ENCODE measurements at places on chromosomes 13 and 19. TPM values are rescaled to one million over a fixed set of nuclear protein-coding genes. Genes with fewer than 3 reads are reported as not detected.

DNA sequence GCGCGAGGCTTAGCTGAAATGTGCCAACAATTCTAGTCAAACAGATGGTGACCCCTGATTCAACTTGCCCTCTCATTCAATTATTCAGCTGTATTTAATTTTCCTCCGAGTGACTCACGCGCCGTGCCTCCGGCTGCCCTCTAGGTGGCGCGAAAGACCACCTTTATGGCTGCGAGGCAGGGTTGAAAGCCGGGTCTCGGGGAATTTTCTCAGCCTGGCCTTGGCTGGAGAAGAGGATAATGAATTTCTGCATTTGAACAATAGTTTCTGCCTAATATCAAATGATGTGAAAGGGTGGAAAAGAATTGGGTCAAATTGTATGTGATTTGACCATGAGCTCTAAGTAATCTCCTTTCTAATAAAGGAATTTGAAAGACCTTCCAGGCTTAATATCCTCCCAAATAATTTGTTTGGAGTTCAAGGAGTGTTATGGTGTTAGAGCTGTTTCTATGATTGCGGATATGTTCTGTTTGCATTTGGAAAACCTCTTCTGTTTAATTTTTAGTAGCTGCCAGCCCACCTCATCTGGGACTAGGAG lies 310.9 kb downstream of the ZNF536 start:
- no peak overlapping the region for H3K27ac ChIP-seq
- H3K4me3 ChIP-seq, result no peak overlapping the region
- no peaks in the 10 kb centered on the region for H3K4me1 ChIP-seq
- H3K27me3 ChIP-seq, result peaks cover 11% of the 10 kb centered on the region

- H3K4me3 ChIP-seq, result no peak overlapping the region
- no peak overlapping the region for H3K27ac ChIP-seq
- DNase-seq, result no peak
- peaks cover 7% of the 10 kb centered on the region for H3K4me1 ChIP-seq
- H3K36me3 ChIP-seq, result peaks cover 14% of the 10 kb centered on the region
These were observed 44.4 kb downstream of the TSHZ3 start for GRCh38 chr19:31304831-31305312.

GRCh38 chr19:35655600-35655999 lies 7.5 kb downstream of the COX6B1 start:
- no peak overlapping the region for H3K4me3 ChIP-seq
- no peaks in the 10 kb centered on the region for H3K27me3 ChIP-seq
- no peaks in the 10 kb centered on the region for H3K4me1 ChIP-seq
- H3K27ac ChIP-seq, result no peak overlapping the region

Gene PRRG2
- total RNA-seq, result 0.54 TPM

- H3K4me3 ChIP-seq, result no peak overlapping the region
- H3K4me1 ChIP-seq, result no peaks in the 10 kb centered on the region
- DNase-seq, result no peak
- H3K36me3 ChIP-seq, result no peaks in the 10 kb centered on the region
- H3K27me3 ChIP-seq, result no peaks in the 10 kb centered on the region
- H3K27ac ChIP-seq, result no peak overlapping the region
These were observed 427.1 kb downstream of the GPC5 start for GRCh38 chr13:91825516-91825915.

DNA sequence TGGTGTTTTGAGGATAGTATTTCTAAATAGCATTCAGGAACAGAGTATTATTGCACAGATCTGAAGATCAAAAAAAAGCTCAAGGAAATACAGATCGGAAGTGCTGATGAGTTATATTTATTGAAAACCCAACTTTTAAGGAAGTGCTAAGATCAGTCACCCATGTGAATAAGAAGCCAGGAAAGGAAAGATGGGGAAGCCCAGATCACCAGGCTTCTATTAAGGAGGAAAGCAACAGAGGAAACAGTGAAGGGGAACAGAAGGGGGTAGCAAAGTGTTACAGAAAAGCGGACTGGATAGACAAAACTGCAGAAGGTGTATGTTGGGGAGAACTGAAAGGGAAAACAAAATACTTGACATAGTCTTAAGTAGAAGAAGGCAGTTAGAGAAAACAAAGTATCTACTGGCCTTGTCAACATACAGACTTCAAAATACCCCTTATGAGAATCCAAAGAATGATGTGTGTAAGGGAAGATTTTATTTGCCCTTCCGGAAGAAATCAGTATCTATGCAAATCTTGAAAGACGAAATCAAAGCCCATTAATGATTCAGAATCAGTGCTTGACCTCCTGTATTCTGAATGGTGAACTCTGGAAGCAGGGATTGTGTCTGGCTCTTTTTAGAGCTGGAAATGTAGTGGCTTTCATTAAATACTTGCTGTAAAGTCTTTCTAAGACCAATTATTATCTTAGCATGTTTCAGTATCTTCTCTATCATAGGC lies 12.1 kb downstream of the UFM1 start:
- no peaks in the 10 kb centered on the region for H3K27me3 ChIP-seq
- no peak for DNase-seq
- no peaks in the 10 kb centered on the region for H3K4me1 ChIP-seq
